ENCODE measurements at places on chromosomes 4 and X. TPM values are rescaled to one million over a fixed set of nuclear protein-coding genes. Genes with fewer than 3 reads are reported as not detected.

- no peaks in the 10 kb centered on the region for H3K4me1 ChIP-seq
- DNase-seq = no peak
- H3K27me3 ChIP-seq = no peaks in the 10 kb centered on the region
- no peaks in the 10 kb centered on the region for H3K36me3 ChIP-seq
Measured at GRCh38 chrX:6683353-6683752, 148.4 kb upstream of the VCX3A start.

MORF4L2 gene
- 389 TPM for total RNA-seq

DNA sequence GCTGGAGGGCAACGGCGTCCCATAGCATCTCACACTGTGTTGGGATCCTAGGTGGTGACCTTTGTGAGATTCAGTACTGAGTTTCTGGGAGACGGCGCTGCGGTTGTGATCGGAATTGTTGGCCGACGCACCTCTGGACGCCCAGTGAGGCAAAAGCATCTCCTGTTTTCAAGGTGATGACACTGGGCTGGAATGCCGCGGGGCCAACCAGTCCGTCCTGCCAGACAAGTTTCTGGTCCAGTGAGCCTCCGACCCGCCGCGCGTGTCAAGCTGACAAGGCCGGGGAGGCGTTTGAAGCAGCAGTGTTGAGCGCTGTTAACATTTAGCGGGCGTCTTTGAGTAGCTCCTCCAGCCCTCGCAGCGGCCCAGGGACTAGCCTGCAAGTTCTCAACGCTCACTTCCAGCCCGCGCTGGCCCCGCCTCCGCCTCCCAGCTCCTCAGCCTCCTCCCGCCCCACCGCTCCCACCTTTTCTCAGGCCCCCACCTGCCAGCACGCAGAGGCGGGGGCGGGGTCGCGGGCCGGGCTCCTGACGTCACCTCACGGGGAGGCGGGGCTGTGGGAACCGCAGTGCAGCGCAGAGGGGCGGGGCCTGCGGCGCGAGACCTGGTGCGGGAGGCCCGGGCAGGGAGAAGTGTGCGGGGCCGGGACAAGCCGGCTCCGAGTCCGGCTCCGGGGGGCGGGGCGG lies 482 bp upstream of the CDS1 start:
- no peaks in the 10 kb centered on the region for H3K36me3 ChIP-seq
- H3K4me1 ChIP-seq = peaks cover 3% of the 10 kb centered on the region
- peak; percentile 100 for DNase-seq

GRCh38 chrX:6667048-6667768 lies 132.3 kb upstream of the VCX3A start:
- DNase-seq = no peak
- H3K27me3 ChIP-seq = no peaks in the 10 kb centered on the region
- H3K4me3 ChIP-seq = no peak overlapping the region
- no peak overlapping the region for H3K27ac ChIP-seq
- no peaks in the 10 kb centered on the region for H3K4me1 ChIP-seq
